Coronary artery (tissue), 2 donors: ENCODE measurements at places on chromosomes 1 and 21.

DNA sequence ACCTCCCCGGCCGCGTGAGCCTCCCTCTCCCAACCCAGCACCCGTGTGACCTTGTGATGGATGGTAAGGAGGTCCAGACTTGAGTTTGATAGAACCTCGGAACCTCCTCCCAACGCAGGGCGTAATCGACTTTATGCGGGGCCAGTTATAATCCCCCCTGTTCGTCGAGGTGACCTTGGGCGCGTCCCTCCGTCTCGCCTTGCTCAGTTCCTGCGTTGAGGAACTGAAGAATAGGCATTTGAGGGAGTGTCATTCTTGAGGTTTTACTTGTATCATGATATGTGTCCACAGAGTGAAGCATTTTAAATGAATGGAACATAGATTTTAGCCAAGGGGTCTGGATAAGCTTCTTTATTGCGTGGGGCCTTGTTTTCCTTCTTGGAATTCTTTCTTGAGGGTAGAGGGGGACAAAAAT lies 433 bp downstream of the TIMM17A start:
- no peak for DNase-seq

- DNase-seq, result no peak
Measured at GRCh38 chr1:58649555-58649954, 50.3 kb downstream of the MYSM1 start.

- DNase-seq, result no peak
Measured at GRCh38 chr1:158398818-158399514, at the start of gene OR10T2. Gene OR10T2, minus strand, starts transcription at chr1:158399466. Its CDS starts 0 bp downstream, at chr1:158399466.

- no peak for DNase-seq
Measured at GRCh38 chr1:53511933-53512806, 53.0 kb downstream of the DMRTB1 start.

GRCh38 chr1:151855933-151856332 lies 2.4 kb upstream of the THEM5 start:
- no peak for DNase-seq

DNA sequence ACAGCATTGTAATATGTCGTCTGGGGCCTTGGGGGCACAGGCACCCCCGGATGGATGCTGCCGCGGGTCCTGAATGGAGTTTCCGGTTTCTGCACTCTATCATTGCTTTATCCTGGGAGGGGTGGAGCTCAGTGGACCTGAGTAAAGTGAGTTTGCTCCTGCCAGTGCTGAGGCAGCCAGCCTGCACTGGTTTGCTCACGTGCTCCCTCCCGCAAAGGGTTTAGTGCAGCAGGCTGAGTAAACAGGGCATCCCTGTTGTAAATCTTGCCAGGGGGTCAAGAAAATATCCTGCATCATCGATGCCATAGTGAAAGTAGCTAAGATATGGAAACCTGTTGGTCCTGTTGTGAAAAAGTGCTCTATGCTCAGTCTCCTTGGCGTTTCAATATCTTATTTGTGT lies 85.6 kb upstream of the BRINP3 start:
- no peak for DNase-seq

DNA sequence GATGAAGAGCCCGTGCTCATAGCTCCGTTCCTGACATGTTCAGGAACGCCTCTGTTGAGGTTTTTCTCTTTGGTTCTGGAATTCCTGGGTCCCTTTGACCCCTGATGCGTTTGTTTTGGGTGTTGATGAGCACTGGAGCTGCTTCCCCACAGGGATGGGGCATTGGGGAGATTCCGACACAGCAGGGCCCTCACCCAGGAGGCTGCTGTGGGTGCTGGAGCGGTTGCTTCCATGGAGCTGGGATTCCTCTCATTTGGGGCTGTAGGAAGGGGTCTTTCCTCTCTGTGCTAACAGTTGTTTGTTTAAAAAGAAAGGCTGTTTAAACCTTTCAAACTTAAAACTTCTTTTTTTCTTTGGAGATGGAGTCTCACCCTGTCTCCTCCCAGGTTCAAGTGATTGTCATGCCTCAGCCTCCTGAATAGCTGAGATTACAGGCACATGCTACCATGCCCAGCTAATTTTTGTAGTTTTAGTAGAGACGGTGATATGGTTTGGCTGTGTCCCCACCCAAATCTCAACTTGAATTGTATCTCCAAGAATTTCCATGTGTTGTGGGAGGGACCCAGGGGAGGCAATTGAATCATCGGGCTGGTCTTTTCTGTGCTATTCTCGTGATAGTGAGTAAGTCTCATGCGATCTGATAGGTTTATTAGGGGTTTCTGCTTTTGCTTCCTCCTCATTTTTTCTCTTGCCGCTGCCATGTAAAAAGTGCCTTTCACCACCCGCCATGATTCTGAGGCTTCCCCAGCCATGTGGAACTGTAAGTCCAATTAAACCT lies 48.9 kb downstream of the SKI start:
- no peak for DNase-seq

DNA sequence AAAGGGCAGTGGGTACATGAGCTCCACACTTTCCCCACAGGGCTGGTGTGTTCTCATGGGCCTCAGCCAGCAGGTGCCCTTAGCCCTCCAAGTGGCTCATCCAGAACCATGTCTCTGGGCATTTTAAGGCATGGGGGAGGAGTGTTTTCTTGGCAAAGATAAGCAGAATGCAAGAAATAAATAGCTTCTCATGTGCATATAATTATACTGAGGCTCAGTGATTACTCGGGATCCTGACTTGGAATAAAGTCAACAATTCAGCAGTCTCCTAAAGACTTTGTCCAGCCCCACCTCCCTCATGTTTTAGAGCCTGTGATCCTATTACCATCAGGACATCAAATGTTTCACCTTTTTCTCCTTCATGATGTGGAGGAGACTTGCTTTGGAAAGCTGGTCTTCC lies 92.7 kb upstream of the COG2 start:
- DNase-seq, result no peak

- DNase-seq, result no peak
Measured at GRCh38 chr1:152252157-152252556, 28.2 kb upstream of the HRNR start.

DNA sequence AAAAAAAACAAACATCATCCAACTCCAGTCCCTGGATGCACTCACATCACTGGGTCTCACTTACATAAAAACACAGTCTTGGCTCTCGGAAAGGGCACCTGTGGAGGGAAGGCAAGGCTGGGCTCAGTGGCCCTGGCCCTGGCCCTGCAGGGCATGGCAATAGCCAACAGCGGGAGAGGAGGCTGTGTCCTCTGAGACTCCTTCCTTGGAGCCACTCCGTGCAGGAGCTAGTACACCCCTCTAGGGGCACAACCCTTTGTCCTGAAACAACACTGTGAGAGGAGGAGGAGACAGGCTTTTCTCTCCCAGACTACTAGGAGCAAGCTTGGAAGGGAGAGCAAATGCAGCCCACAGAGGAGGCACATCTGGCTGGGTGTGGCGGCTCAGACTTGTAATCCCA lies 28.0 kb downstream of the URB1 start:
- no peak for DNase-seq

DNA sequence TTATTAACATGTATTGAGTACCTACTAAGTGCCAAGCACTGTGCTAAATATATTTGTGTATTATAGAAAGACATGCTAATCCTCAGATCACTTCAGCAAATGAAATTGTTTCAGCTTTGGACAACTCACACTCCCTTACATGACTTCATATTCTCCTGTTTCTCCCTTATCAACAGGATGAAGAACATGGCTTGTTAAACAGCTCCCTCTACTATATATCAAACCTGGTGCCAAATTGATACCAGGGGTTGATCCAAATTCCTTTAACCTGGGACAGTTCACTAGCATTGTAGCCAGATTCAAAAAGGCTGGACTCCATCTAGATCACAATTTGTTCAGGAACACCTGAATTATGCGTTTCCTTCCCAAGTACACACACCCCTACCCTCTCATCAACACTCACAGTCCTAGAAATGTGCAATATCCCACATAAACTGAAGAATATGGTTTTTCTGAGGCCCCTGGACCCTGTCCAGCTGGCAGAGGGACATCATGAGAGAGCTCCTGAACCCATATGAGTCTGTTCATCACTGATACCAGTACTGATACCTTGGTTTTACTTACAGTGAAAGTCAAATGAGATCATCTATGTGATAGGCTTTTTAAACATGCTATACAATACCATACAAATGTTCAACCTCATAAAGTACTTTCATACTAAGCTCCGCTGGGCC lies 47.0 kb upstream of the PALMD start:
- DNase-seq, result no peak

GRCh38 chr1:209692745-209693504 lies 11.7 kb upstream of the HSD11B1 start:
- no peak for DNase-seq

- DNase-seq, result no peak
Measured at GRCh38 chr1:94973309-94973922, 46.5 kb upstream of the CNN3 start.

DNA sequence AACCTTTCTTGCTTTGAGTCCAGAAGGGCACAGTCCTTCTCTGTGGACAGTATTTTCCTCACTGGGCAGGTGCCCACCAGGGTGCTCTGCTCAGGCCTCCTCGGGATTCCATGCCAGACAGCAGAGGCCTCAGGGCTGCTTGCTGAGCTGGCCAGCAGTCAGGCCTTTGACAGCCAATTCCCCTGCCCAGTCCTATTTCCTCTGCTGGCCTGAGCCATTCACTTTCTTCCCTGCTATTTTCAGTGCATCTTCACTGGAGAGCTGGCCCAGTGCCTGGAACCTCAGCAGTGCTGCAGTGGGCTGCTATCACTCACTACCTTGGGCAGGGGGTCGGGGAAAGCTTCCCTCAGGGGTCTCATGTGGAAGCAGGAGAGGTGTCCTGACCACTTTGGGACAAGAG lies 33.2 kb downstream of the KCNA10 start:
- no peak for DNase-seq

GRCh38 chr21:33265664-33266049 lies 510 bp upstream of the IL10RB start:
- no peak for DNase-seq

- no peak for DNase-seq
Measured at GRCh38 chr1:25754470-25755181, 45.4 kb upstream of the SELENON start.

DNA sequence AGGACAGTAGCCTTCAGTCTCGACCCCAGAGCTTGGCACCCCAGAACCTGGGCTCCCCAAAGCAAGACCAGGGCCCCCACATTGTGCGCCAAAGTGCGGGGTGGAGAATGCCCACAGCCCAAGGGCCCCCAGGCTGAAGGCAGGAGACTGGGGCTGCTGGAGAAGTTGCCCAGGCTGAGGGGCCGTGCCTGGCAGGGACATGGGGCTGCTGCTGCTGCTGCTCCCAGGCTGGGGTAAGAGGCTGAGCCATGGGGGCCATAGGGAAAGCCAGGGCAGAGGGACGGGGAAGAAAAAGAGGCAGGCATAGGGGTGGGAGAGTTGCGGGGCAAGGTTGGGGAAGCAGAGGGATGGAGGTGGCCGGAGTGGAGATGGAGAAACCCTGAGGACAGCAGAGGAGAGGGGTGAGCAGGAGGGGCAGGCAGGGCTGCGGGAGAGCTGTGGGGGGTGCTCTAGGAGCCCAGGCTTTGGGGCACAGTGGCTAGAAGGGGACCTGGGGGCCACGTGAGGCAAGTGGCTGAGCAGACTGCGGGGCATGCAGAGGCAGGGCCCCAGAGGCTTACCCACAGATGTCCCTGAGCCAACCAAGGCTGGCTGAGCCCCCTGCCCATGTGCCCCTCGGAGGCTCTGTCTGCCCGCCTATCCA lies 18.9 kb downstream of the SLC27A3 start:
- DNase-seq, result no peak

GRCh38 chr21:46489800-46490199 lies 31.1 kb downstream of the DIP2A start:
- no peak for DNase-seq

- no peak for DNase-seq
Measured at GRCh38 chr1:77562596-77563150, 119.8 kb downstream of the ZZZ3 start.

DNA sequence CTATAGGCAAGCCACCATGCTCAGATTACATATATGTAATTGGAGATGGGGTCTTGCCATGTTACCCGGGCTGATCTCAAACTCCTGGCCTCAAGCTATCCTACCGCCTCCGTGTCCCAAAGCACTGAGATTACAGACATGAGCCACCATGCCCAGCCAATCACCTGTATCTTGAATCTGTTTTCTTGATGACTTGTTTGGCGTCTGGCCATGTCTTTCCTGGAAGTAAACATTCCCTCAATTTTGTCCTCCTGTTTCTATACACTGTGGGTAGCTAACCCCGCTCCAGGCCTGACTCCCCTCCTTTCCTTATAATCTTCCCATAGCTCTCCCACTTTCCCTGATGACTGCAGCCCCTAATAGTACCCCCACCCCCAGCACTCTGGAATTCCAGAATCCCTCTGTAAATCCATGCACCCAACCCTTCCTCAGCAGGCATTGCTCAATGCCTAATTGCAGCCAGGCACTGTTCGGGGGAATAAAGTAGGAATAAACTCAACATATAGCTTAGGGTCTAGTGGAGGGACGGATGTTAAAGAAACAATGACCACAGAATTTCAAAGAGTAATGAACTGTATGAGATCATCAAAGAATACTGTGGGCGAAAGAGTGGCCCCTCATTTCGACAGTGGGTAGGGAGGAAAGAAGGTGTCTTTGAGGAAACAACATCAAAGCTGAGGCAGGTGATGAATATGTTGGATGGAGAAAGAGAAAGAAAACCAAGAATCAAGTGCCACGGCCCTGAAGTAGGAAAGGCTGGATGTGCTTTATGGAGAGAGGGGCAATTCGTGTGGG lies 161.5 kb downstream of the ADSS2 start:
- DNase-seq, result no peak

DNA sequence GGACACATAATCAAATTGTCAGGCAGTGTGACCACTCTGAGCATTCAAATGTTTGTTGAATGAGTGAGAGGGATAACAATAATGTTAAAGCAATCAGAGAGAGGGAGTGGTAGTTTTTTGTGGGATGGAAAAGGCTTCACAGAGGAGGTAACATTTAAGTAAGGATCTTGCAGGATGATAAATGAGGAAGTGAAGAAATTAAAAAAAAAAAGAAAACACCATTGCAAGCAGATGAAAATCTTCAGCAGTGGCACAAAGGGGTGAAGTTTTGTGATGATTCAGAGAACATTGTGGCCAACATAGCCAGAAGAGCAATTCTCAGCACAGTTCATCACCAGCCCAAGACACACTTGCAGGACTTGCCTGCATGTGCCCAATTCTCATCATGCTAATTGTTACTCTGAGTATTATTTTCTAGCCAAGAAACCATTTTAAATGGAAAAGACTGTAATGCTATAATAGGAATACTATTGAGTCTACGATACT lies 35.0 kb downstream of the OVGP1 start:
- DNase-seq, result no peak

- DNase-seq, result no peak
Measured at GRCh38 chr1:7398982-7399381, 372.1 kb upstream of the VAMP3 start.

- DNase-seq, result no peak
Measured at GRCh38 chr1:244019982-244020485, 31.0 kb upstream of the ZBTB18 start.

GRCh38 chr1:38652217-38652616 lies 207.4 kb downstream of the RRAGC start:
- no peak for DNase-seq

DNA sequence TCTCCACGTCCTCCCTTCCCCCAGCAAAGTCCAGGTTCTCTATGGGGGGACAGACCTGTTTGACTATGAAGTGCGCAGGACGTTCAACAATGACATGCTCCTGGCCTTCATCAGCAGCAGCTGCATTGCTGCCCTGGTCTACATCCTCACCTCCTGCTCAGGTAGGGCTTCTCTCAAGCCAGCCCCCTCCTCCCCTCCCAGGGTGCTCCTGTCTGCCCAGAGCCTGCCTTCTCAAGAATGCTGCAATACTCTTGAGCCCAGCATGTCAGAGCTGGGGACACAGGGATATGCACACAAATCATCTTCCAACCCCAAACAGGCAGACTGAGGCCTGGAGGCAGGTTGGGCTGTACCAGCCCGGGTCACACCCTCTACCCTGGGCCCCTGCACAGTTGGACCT lies 35.4 kb downstream of the DISP3 start:
- DNase-seq, result no peak

- DNase-seq, result no peak
Measured at GRCh38 chr21:27132266-27132665, 165.4 kb upstream of the ADAMTS5 start.
